Stimulated activated naive CD4-positive, alpha-beta T cell treated with Interleukin-2 at 50 U/mL for 16 hours (primary cell): ENCODE measurements at places on chromosomes 7 and 10.

DNA sequence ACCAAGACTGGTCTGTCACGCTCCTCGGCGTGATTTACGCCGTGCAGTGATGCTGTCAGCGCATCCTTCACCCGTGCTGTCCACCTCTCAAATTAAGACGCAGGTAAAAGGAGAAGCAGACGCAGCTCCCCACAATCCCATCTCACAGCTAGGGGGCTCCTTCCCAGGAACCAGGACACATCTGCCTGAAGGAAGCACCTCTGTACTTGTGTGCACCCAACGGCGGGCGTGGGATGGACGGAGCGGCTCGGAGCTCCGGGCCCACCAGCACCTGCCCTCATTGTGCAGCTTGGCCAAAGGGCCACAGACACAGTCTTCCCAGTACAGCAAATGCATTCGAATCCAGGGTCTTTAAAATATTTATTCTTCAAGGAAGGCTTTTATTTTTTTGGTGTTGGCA is 55.3 kb downstream of the STK32C start:
- DNase-seq: no peak

GRCh38 chr10:95605163-95605562 is 44.0 kb upstream of the SORBS1 start:
- no peak for DNase-seq

GRCh38 chr10:60148266-60148840 is 241.3 kb downstream of the ANK3 start:
- DNase-seq: no peak

DNA sequence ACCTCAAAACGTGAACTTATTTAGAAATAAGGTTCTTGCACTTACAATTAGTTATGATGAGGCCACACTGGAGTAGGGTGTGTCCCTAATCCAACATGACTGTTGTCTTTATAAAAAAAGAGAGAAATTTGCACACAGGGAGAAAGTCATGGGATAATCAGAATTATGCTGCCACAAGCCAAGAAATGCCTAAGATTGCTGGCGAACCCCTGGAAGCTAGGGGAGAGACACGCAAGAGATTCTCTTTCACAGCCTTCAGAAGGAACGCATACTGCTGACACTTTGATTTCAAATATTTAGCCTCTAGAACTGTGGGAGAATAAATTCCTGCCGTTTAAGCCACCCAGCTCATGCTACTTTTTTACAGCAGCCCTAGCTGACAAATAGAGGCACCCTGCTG is 138.3 kb downstream of the CCDC71L start:
- no peak for DNase-seq

- DNase-seq: no peak
Measured at GRCh38 chr10:29980084-29980483, 79.3 kb downstream of the JCAD start.

DNA sequence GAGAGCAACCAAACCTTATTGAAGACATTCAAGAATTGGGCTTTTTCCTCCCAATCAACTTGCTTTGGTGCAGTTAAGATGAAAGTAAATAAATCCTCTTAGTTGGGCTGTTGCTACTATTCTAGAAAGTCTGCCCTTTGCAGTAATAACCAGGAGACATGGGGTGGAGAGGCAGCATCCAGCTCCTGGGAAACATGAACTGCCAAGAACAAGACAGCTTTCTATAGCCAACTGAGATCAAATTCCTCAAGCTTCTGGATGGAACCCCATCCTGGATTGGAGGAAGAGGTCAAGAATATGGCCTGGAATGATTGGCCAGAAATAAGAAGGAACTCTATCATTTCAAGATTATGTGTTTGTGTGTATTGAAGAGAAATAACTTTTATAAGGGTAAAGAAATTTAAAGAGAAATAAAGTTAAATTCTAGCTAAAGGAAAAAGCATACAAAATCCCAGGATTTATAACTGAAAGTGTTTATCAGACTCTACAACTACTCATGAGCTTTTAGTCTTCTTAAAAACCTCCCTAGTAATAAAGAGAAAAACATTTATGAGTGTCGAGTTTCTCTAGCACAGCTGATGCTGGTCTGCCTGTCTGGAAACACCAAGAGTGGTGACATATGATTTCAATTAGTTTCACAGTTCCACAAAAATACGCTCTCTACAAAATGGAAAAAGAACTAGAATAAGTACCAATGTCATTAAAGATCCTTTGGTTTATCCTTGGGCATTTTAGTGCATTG is 70.1 kb upstream of the COL1A2 start:
- no peak for DNase-seq

- DNase-seq: no peak
Measured at GRCh38 chr7:92075455-92076158, 58.7 kb downstream of the CYP51A1 start.

- no peak for DNase-seq
Measured at GRCh38 chr7:27193335-27194001, 6.4 kb downstream of the HOXA13 start.

DNA sequence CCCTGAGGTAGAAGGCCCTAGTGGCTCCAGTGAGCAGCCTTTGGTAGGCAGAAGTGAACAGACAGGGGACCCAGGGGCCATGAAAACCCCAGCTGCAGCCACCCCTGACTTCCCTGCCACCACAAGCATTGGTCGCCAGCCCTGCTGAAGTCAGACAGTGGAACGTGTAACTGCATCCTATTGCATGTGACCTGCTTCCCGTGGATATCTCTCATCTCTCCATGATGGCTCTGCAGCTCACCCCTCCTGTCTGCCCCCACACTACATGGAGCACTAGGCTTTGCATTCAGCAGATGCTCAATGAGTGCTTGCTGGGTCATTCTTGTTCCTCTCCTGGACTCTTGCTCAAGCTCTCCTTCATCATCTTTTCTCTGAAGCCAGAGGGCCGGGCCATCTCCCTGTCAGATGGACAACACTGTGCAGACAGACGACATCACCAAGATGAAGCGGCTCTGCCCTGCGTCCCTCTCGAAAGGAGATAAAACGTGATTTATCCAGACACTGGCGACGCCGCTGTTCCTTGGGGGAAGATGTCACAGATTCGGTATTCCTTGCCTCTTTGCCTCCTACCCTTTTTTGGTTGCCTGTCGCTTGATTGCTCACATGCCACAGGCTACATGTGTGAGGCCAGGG is 117.5 kb downstream of the SH3PXD2A start:
- no peak for DNase-seq

GRCh38 chr10:32035038-32035437 is 21.2 kb downstream of the KIF5B start:
- no peak for DNase-seq

DNA sequence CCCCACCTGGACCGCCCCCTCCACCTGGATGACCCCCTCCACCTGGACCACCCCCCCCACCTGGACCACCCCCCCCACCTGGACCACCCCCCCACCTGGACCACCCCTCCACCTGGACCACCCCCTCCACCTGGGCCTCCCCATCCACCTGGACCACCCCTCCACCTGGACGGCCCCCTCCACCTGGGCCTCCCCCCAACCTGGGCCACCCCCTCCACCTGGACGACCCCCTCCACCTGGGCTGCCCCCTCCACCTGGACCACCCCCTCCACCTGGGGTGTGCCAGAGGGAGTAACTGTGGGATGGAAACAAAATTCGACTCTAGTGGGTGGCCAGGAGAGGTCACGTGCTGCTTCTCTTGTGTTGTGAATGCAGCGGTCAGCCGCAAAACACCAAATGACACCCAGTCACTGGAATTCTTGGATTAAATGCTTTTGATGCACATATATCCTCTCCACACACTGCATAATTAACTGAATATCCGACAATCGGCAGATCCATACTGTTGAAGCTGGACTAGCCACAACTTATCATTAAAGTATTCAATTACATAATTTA is 316.7 kb downstream of the PTPRN2 start:
- DNase-seq: no peak

- no peak for DNase-seq
Measured at GRCh38 chr7:28410628-28411531, 1.4 kb upstream of the CREB5 start.

DNA sequence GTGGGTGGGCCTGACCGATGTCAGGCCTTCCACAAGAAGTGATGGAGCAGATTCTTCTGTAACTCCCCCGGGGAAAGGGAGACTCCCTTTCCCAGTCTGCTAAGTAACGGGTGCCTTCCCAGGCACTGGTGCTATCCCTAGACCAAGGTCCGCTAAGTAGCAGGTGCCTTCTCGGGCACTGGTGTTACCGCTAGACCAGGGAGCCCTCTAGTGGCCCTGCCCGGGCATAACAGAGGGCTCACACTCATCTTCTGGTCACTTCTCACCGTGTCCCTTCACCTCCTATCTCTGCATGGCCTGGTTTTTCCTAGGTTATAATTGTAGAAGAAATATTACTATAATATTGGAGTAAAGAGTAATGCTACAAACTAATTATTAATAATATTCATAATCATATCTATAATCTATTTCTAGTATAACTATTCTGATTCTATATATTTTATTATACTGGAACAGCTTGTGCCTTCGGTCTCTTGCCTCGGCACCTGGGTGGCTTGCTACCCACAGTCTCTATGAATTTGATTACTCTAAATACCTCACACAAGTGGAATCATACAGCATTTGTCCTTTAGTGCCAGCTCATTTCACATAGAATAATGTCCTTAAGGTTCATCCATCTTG is 1378.7 kb downstream of the XPNPEP1 start:
- no peak for DNase-seq

GRCh38 chr10:93190372-93190771 is 116.7 kb downstream of the CYP26A1 start:
- DNase-seq: no peak

GRCh38 chr10:4648999-4649398 is 177.0 kb upstream of the AKR1E2 start:
- no peak for DNase-seq

DNA sequence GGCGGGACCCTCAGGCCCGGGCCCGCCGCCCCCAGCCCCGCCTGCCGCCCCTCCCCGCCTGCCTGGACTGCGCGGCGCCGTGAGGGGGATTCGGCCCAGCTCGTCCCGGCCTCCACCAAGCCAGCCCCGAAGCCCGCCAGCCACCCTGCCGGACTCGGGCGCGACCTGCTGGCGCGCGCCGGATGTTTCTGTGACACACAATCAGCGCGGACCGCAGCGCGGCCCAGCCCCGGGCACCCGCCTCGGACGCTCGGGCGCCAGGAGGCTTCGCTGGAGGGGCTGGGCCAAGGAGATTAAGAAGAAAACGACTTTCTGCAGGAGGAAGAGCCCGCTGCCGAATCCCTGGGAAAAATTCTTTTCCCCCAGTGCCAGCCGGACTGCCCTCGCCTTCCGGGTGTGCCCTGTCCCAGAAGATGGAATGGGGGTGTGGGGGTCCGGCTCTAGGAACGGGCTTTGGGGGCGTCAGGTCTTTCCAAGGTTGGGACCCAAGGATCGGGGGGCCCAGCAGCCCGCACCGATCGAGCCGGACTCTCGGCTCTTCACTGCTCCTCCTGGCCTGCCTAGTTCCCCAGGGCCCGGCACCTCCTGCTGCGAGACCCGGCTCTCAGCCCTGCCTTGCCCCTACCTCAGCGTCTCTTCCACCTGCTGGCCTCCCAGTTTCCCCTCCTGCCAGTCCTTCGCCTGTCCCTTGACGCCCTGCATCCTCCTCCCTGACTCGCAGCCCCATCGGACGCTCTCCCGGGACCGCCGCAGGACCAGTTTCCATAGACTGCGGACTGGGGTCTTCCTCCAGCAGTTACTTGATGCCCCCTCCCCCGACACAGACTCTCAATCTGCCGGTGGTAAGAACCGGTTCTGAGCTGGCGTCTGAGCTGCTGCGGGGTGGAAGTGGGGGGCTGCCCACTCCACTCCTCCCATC is 82.7 kb downstream of the PAX2 start:
- no peak for DNase-seq

- DNase-seq: no peak
Measured at GRCh38 chr10:128579901-128580300, 453.7 kb upstream of the MKI67 start.

DNA sequence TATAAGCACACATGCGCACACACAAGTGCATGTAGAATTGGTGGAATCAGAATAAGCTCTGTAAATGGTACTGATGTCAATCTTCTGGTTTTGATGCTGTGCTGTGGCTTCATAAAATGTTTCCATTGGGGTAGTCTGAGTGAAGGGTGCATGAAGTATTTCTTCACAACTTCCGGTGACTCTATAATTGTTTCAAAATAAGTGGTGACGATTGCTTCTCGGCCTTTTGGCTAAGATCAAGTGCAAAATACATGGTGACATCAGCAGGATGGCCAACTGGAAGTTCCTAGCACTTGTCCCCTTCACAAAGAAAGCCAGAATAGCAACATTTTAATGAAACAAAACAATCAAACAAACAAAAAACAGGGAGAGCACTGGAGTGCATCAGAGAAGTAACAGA is 41.6 kb upstream of the CAMK2B start:
- no peak for DNase-seq

DNA sequence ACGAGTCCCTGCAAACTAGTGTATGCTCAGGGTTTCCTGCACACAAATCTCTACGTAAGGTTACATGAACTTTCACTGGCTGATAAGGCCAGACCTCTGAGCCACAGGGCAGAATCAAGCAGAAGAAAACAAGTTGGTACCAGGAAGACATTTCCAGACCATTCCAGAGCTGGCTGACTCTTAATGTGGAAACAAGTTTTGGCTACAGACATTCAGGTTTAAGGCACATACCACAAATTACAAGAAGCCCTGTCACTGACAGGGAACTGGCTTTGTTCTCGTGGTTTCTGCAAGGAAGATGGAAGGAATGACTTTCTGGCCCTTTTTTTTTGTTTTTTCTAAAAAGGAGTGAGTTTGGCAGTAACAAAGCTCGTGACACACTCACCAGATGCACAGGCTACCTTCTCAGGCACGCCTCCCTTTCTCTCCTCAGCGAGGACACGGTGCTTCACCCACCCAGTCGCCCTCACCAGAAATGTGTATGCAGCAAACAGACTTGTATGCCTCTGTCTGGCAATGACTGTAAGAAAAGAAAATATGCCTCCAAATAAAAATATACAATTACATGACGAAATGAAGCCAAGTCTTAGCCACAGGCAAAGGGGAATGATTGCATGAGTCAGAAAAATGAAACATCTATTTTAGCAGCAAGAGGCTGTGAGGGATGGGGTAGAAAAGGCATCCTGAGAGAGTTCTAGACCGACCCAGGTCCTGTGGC is 22.6 kb downstream of the PLAC9 start:
- DNase-seq: no peak

DNA sequence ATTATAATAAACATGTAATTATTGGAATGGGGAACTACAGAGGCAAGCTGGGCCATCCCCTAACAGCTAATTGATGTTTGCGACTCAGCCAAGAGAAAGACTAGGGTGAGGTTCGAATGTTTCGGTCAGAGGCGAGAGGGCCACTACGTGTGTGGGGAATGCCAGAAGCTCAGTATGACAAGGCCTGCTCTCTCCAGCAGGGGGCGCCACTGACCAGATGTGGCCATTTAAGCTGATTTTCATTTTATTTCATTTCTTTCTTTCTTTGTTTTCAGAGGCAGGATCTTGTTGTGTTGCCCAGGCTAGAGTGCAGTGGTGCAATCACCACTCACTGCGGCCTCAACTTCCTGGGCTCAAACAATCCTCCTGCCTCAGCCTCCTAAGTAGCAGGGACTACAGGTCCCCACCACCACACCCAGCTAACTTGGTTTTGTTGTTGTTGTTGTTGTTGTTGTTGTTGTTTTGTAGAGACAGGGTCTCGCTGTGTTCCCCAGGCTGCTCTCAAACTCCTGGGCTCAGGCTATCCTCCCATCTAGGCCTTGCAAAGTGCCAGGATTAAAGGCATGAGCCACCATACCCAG is 38.1 kb downstream of the TMEM130 start:
- DNase-seq: peak; percentile 14
